GM23248 (cell line): ENCODE measurements at places on chromosomes 5 and 9.

- DNase-seq = peak; percentile 90
Observed at GRCh38 chr5:56350597-56351170, 117.6 kb upstream of the ANKRD55 start.

DNA sequence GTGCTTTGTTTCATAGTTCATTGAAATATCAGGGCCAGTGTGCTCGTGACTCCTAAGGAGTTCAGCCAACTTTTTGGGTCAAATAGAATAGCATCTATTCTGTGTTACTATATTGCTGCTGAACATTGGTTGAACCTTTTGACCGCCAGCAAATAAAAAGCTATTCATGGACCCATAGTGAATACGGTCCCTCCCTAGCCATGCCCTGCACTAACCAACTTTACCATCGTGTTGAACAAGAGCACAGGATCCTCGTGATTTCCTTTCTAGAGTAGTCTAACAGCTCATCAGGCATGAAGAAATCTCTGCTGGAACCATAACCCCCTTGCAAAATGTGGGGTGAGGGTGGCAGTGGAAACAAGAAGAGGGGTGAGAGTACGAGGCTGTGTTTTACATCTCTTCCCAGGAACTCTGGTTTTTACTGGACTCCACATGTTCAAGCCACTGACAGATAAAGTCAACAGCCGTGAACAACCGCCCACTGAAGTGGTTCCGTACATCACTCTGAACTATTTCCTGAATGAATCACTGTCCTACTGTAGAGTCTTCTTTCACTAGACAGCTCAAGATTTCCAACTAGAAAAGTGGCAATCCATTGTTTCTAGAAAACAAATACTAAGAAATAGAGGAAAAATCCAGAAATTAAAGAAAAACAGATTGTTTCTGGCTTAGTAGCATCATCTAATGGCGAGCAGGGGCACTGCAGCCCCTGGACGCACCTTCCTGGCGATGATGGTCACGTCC lies 70.1 kb upstream of the SPATA31E1 start:
- DNase-seq = peak; percentile 88

- DNase-seq = no peak
Observed at GRCh38 chr5:71977311-71977710, 130.0 kb upstream of the MAP1B start.

DNA sequence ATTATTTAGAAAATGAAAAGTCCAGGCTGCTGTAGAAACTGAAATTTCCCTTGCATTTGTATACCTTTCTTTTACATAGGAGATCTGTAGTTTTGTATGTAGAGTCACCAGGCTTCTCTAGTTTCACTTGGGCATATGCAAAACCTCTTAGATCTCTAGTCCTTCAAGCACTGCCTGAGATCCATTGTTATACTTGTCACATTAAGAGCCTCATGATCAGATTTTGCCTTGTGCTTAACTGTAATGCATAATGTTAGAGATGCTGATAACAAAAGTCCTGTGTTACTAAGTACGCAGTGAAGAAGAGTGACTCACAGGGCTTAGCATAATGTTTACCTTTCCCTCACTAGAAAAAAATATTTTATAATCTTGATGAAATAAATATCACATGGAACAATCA lies 250.2 kb downstream of the CYLC2 start:
- no peak for DNase-seq
